ENCODE measurements at places on chromosomes 11 and 22.

DNA sequence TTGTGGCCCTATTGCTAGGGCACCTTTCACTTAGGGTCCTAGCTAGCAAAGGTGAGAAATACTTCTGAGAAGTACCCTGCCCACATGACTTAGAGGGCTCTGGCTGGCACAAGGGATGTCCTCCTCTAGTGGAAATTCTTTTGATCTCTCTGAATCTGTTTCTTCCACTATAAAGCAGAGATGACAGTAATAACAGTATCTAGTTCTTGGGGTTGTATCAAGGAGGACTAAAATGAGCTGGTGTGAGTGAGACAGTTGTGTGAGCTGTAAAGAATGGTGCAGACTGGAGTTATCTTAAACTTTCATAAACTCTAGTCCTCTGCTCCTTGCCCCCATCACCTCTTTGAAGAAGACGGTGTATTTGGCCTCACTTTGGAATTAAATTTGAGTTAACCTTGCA is 157.8 kb upstream of the PLET1 start:
- DNase-seq, result no peak

GRCh38 chr22:46592390-46592872 is 27.8 kb upstream of the GRAMD4 start:
- DNase-seq, result no peak

- DNase-seq, result no peak
Observed at GRCh38 chr11:85348945-85349344, 278.2 kb downstream of the DLG2 start.

- DNase-seq, result no peak
Observed at GRCh38 chr11:79637219-79637618, 196.4 kb upstream of the TENM4 start.

- no peak for DNase-seq
Observed at GRCh38 chr11:93822359-93822758, 28.1 kb downstream of the VSTM5 start.

Measured in HL-60 (cell line).